ENCODE measurements at places on chromosomes 13 and 19.

- DNase-seq: peak; percentile 53
These were observed 20.2 kb upstream of the ERVV-1 start for GRCh38 chr19:52993342-52994178.

DNA sequence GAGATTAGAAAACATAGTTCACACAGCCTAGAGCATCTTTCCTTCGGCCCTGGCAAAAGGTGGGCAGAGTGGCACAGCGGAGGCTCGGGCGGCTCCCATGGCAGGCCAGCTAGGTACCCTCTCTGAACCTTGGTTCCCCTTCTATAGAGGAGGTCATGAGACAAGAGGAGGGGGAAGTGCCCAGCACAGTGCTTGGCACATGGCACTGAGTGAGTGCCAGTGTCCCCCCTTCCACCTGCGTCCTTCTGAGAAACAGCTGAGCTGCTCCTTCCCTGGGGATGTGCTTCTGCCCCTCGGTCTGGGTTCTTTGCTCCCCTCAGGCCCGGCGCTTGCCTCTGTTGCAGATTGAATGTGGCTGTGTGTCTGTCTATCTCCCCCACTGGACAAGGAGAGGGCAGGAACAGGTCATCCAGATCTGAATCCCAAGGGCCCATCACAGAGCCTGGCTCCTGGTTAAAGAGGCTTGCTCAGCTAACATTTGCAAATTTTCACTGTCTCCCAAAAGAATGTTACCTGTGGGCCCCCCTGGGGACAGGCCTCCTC lies 165.6 kb downstream of the USP12 start:
- no peak for DNase-seq

DNA sequence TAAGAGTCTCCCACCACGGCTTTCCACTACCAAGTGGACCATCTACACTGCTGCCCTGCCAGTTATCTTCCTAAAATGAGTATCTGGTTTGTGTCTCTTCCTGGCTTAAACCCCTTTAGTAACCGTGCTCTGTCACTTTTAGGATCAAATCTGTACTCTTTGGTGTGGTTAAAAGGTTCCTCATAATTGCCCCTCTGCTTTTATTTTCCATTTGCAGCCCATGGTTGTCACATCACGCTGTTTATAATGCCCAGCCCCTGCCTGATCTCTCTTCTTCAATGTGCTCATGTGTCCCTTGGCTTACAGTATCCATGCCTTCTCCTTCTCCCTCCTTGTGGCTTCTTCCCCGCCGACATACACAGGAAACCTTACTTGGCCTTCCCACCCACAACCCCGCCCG lies 100.1 kb downstream of the DGKH start:
- no peak for DNase-seq

GRCh38 chr19:12953799-12954611 lies 3.0 kb downstream of the GADD45GIP1 start:
- no peak for DNase-seq

GRCh38 chr19:29897466-29897865 lies 44.6 kb upstream of the URI1 start:
- DNase-seq: no peak

GRCh38 chr13:44848920-44849676 lies 140.2 kb downstream of the NUFIP1 start:
- no peak for DNase-seq

All from stimulated activated CD4-positive, alpha-beta T cell treated with anti-CD3 and anti-CD28 coated beads, Interleukin-12 subunit alpha, Interleukin-12 subunit beta, amount 100 ng/mL, for 48 hours (primary cell).